ENCODE measurements at places on chromosomes 4 and X.

DNA sequence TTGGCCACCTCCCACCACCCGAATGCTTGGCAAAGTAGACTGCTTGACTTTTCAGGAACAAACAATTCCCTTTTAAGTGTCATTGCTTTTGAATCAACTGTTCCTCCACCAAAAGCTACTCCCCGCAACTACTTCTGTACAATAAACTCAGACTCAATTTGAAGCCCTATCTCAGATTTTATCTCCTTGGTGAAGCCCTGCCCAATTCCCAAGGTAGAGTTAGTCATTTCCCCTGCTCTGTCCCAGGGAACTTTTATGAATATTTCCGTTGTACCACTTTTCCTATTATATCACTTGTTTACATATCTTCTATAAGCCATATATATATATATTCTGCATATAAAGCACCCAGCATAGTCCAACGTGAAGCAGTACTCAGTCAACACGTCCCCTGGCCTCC lies 102.8 kb downstream of the C4orf51 start:
- DNase-seq, result no peak

GRCh38 chr4:48051078-48051477 lies 34.5 kb downstream of the NIPAL1 start:
- no peak for DNase-seq

- peak; percentile 18 for DNase-seq
These were observed 14.9 kb downstream of the SNX12 start for GRCh38 chrX:71053217-71053621.

GRCh38 chrX:119784747-119785446 lies 6.5 kb downstream of the RPL39 start:
- DNase-seq, result peak; percentile 41

DNA sequence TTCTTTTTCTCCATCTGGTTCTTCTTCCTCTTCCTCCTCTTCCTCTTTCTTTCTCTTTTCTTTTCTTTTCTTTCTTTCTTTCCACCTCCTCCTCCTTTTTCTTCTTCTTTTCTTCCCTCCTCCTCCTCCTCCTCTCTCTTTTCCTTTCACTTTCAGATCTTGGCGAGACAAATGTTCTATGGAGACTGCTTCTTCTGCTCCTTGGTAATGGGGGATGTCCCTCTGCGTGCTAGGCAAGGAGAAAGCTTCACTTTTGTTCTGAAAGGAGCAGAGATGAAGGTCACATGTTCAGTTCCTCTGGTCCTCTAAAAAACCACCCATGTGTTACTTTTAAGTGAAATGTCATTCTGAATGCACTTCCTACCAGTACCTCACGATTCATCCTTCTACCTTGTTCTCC lies 33.2 kb downstream of the NBDY start:
- no peak for DNase-seq

- DNase-seq, result no peak
These were observed 128.5 kb upstream of the HPGD start for GRCh38 chr4:174650711-174651355.

- no peak for DNase-seq
These were observed at the start of gene SPATA18 for GRCh38 chr4:52051213-52051614. Gene SPATA18, plus strand, starts transcription at chr4:52051304. Its CDS starts 401 bp downstream, at chr4:52051705.

Data from CD4-positive, alpha-beta T cell treated with Interferon gamma for 1 hour (primary cell).